ENCODE measurements at places on chromosomes 2 and 18.
A peak's percentile ranks its signal among the peaks of the same experiment; 100 is the strongest.

GRCh38 chr2:134154246-134154645 lies 99.6 kb upstream of the MGAT5 start:
- DNase-seq = no peak

- DNase-seq = no peak
Observed at GRCh38 chr2:127034051-127034450, 72.9 kb downstream of the BIN1 start.

DNA sequence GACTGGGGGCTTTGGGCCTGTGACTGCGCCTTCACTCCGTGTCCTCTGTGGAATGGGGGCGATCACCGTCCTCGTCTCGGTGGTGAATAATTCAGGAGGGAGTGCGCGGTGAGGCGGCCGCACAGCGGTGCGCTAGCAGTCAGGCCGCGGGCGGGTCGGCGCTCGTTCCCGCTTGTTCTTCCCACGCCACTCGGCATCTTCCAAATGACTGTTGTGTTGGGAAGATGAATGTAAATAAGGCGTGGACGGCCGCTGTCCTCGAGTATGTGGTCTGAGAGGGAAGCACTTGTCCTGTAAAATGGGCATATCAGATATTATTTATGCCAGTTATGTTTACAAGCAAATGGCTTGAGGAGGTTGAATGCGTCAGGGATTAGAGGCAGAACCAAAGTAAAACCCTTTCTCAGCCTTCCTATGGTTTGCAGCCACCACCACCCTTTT lies 608 bp upstream of the VPS4B start:
- no peak for DNase-seq

DNA sequence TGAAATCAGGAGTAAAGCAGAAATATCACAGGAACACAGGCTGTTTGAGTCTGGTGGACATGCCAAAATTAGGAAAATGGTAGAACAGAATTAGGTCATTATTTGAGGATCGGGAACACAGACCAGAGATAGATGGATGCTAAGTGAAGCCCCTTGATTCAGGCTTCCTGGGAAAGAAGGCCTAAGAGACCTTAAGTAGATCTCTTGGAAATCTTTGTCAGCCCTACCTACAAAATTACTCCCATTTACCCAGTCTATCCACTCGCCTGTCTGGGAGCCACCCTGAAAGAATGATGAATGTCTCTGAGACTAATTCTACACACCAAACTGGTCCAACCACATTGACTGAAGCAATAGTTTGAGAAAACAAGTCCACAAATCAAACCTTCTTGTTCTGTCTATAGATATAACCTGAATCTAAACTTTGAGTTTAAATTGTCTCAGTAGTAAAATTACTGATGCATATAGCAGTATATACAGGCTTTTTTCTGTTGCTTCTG lies 36.6 kb upstream of the TANK start:
- no peak for DNase-seq

DNA sequence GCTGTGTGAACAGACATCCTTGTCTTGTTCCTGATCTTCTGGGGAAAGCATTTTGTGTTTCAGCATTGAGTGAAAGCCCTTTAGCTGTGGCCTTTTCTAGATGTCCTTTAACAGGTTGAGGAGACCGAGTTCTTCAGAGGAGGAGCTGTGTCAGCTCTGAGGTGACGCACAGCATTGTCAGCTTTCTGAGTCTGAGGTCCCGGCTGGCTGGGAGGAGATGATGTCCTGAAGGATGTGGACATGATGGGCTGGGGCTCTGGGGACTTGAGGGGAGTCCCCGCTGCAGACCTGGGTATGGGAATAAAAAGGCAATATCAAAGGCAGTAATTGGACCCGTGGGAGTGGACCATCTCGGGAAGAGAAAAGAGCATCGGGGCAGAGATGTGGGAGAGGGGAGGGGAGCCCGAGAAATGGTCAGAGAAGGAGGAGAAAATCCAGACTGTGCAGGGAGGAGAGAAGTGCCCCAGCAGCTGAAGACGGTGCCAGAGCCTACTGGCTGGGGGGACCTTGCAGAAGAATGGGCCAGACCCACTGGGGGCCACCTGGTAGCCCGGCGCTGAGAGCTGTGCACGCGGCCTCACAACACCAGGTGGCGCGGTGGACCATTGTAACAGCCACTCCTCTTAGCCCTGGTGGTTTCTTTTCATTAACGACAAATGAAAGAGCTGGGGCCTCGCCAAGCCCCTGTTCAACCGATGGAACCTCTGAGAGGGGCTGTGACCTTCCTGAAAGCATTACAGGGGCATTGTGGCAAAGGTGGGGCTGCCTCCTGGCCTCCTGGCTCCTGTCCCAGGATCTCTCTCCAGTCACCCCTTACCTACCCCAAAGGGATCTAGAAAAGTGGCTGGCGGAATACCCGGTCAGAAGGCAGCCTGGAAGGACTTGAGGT lies 61.6 kb downstream of the ST3GAL5 start:
- DNase-seq = peak; percentile 89

Data from activated T-cell treated with anti-CD3 and anti-CD28 coated beads, Interleukin-2, amount 50 U/mL, for 24 hours (primary cell).